ENCODE measurements at places on chromosomes 1 and 21. TPM values are rescaled to one million over a fixed set of nuclear protein-coding genes. Genes with fewer than 3 reads are reported as not detected.

SH2D5 gene
- total RNA-seq = 0.23 TPM

TNN gene
- total RNA-seq = 0.85 TPM

CA6 gene
- 57.9 TPM for total RNA-seq

LAMC1 gene
- total RNA-seq = 124 TPM

NEGR1 gene
- 4.0 TPM for total RNA-seq

RHOU gene
- 5.9 TPM for total RNA-seq

VAV3 gene
- total RNA-seq = 239 TPM

INAVA gene
- 119 TPM for total RNA-seq

EXO1 gene
- 0.98 TPM for total RNA-seq

LCE1E gene
- total RNA-seq = 5.5 TPM

SPRR4 gene
- total RNA-seq = 478 TPM

MYBPH gene
- total RNA-seq = not detected

UMODL1 gene
- total RNA-seq = not detected

DNA sequence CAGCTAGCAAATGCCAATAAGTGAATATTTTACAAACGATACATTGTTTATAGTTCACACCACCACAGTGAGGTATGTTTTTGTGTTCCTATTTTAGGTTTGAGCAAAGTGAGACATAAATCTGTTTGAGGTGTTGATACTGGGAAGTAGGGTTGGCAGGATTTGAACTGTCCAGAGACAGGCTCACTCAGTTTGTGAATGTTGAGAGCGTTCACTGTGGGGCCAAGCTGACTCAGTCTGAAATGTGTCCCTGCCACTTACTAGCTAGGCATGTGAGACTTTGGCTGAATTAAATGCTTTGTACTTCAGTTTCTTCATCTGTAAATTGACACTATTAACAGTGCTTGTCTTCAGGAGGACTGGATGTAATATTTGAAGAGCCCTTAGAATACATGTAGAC lies 35.1 kb downstream of the DIRAS3 start:
- no peak for DNase-seq

GRCh38 chr21:36260802-36261201 lies 59.2 kb upstream of the MORC3 start:
- DNase-seq = no peak

GRCh38 chr1:42973286-42973685 lies 14.6 kb upstream of the SLC2A1 start:
- no peak for DNase-seq

GRCh38 chr1:58251430-58252073 lies 295.0 kb downstream of the OMA1 start:
- DNase-seq = no peak

- no peak for DNase-seq
These were observed 529.4 kb upstream of the CXADR start for GRCh38 chr21:16983420-16983819.

- DNase-seq = no peak
These were observed 29.3 kb downstream of the SGIP1 start for GRCh38 chr1:66563094-66563800.

- DNase-seq = no peak
These were observed 63.7 kb downstream of the TENT5C start for GRCh38 chr1:117669572-117669971.

GRCh38 chr1:154574716-154575115 lies 7.1 kb downstream of the CHRNB2 start:
- no peak for DNase-seq

- DNase-seq = no peak
These were observed 7.6 kb downstream of the DAP3 start for GRCh38 chr1:155696524-155696923.

DNA sequence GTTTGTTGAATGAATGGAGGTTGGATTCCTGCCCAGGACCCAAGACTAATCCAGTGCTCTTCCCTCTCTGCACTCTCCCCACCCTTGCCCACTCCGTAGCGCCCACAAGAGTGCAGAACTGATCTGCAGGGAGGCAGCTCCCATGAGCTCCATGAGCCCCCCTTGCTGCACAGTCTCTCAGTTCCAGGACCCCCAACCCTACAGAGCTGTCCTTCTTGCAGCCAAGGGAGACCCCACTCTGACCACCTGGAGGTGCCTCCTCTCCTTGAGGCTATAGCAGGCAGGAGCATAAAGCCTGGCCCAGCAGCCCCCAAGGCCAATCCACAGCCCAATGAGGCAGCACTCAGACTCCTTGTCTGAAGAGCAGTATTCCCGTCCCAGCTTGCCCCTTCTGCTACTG lies 209.2 kb upstream of the ZC3H12A start:
- no peak for DNase-seq

DNA sequence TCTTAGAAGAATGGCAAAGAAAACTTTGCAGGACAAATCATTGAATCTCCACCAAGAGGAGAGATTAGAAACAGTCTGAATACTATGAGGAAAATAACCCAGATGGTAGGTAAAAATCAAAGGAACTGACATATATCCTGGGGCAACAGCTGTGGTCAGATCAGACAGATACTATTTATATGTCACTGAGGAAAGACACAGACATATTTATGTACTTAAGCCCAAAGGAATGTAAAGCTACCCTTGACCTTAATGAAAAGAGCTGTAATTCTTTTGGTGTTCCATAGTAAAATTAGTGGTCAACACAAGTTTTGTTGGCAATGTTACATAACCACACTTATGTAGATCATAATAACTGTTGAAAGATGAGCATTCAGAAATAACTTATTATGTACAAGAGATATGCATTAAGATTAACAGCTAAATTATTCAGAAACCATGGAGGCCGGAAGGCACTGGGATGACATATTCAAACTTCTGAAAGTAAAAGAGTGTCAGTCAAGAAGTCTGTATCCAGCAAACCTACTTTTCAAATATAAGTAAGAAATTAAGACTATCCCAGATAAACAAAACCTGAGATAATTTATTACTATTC lies 166.1 kb upstream of the SAMSN1 start:
- no peak for DNase-seq

- DNase-seq = no peak
These were observed 48.0 kb downstream of the ABCA4 start for GRCh38 chr1:94072840-94073522.

- DNase-seq = no peak
These were observed 16.8 kb upstream of the SH3GLB1 start for GRCh38 chr1:86687595-86687994.

- no peak for DNase-seq
These were observed 23.7 kb downstream of the ELAVL4 start for GRCh38 chr1:50132347-50132894.

- no peak for DNase-seq
These were observed 80.8 kb upstream of the SLC2A1 start for GRCh38 chr1:43039228-43040055.

GRCh38 chr1:201127755-201128455 lies 921 bp upstream of the ASCL5 start:
- no peak for DNase-seq

DNA sequence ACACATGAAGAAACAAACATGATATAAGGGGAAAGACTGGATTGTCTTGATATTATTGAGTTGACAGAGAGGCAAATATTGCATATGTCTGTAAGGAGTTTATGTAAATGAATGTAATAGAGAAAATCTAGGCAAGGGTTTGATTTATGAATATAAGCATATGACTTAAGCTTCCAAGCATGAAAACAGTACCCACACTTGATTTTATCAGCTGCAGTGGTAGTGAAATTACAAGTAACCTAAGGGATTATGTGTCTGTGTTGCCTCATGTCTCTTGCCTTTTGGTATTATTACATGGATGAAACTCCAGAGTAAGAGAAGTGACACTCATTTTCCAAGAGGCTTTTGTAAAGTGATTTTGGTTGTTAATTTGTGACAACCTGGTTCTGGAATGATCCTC lies 1678.9 kb downstream of the KCNT2 start:
- DNase-seq = no peak

DNA sequence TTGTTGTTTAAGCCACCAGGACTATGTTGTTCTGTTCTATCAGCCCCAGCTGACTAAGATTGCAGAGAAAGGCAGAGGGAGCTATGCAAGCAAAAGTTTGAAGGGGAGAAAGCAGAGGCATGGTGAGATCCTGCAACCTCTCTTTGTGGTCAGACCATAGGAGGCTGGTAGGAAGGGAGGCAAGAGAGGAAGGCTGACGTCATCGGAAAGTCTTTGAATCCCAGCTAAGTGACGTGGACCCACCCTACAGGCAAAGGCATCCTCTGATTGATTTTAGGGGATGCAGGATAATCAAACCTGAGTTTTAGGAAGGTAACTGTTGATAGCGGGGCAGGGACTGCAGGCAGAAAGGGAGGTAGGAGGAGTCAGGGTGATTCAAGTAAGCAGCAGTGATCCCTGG lies 23.3 kb upstream of the TNNI1 start:
- no peak for DNase-seq

- no peak for DNase-seq
These were observed 56.5 kb downstream of the CAMSAP2 start for GRCh38 chr1:200795156-200795555.

- DNase-seq = no peak
These were observed 74.4 kb downstream of the PTPRU start for GRCh38 chr1:29310616-29311180.

- peak; percentile 77 for DNase-seq
These were observed 766 bp downstream of the RAP1GAP start for GRCh38 chr1:21668232-21668950.

- DNase-seq = no peak
These were observed 55.1 kb downstream of the PCBP3 start for GRCh38 chr21:45698493-45699184.

DNA sequence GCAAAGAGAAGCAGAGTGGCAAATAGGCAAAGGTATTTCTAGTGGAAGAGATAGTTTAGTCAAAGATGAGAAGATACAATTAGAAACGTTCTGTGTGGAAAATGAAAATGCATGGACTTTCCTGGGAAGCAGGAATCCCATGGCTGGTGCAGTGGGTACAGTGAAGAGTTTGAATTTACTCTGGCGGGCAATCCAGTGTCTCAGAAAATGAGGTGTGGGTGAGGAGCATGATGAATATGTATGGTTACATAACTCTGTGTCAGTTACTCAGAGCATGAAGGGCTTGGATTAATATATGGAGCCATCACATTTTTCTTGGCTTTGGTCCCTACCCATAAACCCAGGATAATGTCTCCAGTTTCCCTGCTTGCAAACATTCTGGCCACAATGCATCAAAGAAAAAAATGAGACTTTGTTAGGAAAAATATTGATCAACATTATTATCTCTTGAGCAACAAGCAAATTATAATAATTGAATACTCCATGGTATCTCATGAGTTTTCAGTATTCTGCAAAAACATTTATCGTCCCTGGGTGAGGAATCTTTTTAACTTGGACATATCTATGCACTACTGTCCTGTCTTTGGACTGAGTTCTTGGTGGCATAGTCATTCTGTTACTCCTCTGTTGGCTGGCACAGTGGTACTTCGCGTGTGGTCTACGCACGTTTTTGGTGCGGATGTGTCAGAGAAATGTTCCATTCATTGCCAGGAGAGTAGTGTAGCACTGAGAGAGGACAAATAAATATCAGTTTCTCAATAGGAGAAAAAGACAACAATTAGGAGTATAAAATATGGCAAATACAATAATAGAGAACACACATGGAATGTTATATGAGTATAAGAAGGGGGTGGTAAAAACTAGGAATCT lies 173.7 kb upstream of the C1orf105 start:
- no peak for DNase-seq

DNA sequence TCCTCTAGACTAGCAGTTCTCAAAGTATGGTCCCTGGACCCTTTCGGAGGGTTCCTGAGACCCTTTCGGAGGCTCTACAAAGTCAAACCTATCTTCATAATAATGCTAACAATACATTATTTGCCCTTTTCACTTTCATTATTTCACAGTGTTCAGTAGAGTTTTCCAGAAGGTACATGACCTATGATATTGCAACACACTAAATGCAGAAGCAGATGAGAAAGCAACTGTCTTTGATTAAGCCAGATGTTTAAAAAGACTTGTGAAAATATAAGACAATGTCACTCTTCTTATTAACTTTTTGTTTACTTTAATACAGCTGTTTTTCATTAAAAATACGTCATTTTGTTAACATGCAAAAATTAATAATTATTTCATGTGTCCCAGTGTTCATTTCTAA lies 5.8 kb downstream of the KCNJ10 start:
- DNase-seq = no peak

Measured in suprapubic skin (tissue), 4 donors.